ENCODE measurements at places on chromosomes 5 and 9. TPM values are rescaled to one million over a fixed set of nuclear protein-coding genes. Genes with fewer than 3 reads are reported as not detected.

The CCDC180 gene
- total RNA-seq = 15.7 TPM

The ENTPD8 gene
- total RNA-seq = 26.4 TPM

- H3K27ac ChIP-seq = no peak overlapping the region
- H3K4me3 ChIP-seq = no peak overlapping the region
- no peaks in the 10 kb centered on the region for H3K36me3 ChIP-seq
- H3K4me1 ChIP-seq = no peaks in the 10 kb centered on the region
- DNase-seq = no peak
Observed at GRCh38 chr5:101687349-101687985, 608.6 kb downstream of the SLCO4C1 start.

DNA sequence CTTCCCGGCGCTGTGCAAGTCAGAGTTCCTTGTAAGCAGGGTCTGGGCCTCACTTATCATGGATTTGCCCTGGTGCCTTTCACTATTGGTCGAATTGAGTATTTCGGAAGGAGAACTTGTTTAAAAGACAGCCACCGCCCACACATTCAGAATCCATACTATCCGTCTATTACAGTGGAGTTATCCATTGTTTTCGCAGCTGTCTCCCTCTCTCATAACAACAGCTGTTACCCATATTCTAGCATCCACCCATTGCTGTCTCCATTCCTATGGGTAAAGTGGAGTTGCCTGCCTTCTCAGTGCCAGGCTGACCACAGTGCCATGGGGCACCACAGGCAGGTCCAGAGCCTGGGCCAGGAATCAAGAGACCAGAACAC lies 20.2 kb downstream of the FAXDC2 start:
- H3K4me3 ChIP-seq = no peak overlapping the region
- H3K27me3 ChIP-seq = no peaks in the 10 kb centered on the region
- H3K36me3 ChIP-seq = no peaks in the 10 kb centered on the region
- no peak for DNase-seq
- no peaks in the 10 kb centered on the region for H3K4me1 ChIP-seq

DNA sequence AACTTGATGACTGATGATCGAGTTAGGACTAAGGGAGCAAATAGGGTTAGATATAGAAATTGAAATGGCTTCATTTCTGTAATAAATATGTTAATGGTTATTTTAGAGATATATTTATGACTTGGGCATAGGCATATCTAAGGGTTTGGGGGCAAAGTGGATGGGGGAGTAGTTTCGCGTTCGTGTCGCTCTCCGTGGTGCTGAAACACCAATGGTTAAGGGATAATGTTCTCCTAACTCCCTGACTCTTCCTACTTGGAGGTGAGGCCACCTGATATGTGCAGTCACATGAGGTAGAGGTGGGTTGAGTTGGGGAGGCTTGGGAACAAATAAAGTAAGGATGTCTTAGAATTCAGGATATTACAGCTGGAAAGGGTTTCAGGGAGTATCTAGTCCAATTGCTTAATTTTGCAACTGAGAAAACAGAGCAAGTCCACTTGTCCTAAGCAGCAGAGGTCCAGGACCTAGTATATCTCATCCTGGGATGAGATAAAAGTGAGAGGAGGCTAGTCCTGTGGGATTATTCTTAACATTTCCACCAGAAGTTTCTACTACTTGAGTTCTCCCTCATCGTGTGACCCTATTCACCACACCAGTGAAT lies 44.0 kb upstream of the MAP1B start:
- no peak overlapping the region for H3K27ac ChIP-seq
- H3K36me3 ChIP-seq = no peaks in the 10 kb centered on the region
- no peak overlapping the region for H3K4me3 ChIP-seq
- H3K27me3 ChIP-seq = no peaks in the 10 kb centered on the region
- H3K4me1 ChIP-seq = no peaks in the 10 kb centered on the region

GRCh38 chr5:285991-286557 lies 14.6 kb downstream of the PDCD6 start:
- no peak overlapping the region for H3K27ac ChIP-seq
- DNase-seq = no peak
- H3K4me1 ChIP-seq = no peaks in the 10 kb centered on the region
- H3K27me3 ChIP-seq = no peaks in the 10 kb centered on the region
- no peak overlapping the region for H3K4me3 ChIP-seq

GRCh38 chr9:135340726-135341475 lies 138.7 kb upstream of the PPP1R26 start:
- H3K4me3 ChIP-seq = no peak overlapping the region
- H3K36me3 ChIP-seq = no peaks in the 10 kb centered on the region
- no peaks in the 10 kb centered on the region for H3K27me3 ChIP-seq
- no peaks in the 10 kb centered on the region for H3K4me1 ChIP-seq

GRCh38 chr9:135040892-135041291 lies 46.6 kb upstream of the OLFM1 start:
- H3K4me1 ChIP-seq = no peaks in the 10 kb centered on the region
- no peaks in the 10 kb centered on the region for H3K36me3 ChIP-seq
- no peak overlapping the region for H3K4me3 ChIP-seq
- no peak overlapping the region for H3K27ac ChIP-seq

DNA sequence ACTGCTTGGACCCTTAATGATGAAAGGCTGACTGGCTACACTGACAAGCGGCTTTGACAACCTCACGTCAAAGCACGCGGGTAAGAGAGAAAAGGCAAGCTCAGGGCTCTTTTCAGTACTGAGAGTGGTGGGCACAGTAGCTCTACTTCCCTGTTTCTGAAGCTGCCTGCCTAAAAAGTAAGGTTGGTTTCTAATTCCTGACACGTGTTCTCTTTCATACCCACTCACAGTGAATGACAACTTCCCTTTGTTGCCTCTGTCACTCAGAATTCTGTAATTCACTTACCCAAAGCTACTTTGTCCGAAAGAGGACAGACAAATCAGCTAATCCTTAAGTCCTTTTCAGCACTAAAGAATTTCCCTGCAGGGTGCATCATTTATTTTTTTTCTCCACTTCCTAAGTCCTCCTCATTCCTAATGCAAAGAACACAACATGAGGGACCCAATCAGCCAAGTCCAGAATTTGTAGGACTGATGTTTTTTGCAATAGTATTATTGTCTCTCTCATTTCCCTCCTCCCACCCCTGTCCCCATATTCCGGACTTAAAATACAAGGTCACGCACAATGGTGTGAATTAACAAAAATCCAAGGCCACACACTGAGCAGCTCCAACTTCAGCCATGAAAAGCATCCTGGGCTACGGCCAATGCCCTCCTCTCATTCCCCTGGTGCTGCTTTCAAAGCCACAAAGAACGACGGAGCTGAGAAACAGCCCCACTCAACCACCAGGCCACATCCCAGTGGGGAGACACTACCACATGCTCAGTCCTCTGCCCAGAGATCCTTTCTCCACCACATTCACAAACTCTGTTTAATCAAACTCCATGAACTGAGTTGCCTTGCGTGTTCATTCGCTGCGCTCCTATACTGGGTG lies 221.0 kb downstream of the TSSK1B start:
- no peaks in the 10 kb centered on the region for H3K4me1 ChIP-seq
- no peak overlapping the region for H3K4me3 ChIP-seq
- no peaks in the 10 kb centered on the region for H3K27me3 ChIP-seq
- no peaks in the 10 kb centered on the region for H3K36me3 ChIP-seq
- no peak overlapping the region for H3K27ac ChIP-seq

All from Peyer's patch (tissue), 4 donors.